Activated CD8-positive, alpha-beta T cell treated with anti-CD3 and anti-CD28 coated beads, Interleukin-2, amount 10 ng/mL, durations not matched to agents 7 days and 5 days (primary cell): ENCODE measurements at places on chromosomes 1 and 21.

DNA sequence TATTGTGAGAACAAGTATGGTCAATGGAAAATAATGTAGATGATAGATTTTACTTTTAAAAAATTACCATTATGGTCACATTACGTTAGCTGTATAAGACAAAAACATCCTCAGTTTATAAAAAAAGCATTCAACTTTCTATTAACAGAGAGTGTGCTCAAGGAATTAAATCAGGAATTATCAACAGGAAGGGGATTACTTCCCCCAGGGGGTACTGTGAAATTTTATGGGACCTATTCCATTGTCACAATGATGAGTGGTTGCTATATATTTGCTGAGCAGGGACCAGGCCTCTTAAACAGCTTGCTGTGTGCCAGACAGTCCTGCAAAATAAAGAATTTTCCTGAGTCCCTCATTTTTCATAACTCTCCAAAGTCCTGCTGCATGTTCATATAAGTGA, 21.2 kb downstream of the JAM2 start:
- no peaks in the 10 kb centered on the region for H3K36me3 ChIP-seq
- H3K27ac ChIP-seq, result no peak overlapping the region
- DNase-seq, result no peak
- no peak overlapping the region for H3K4me3 ChIP-seq
- H3K27me3 ChIP-seq, result peaks cover 2% of the 10 kb centered on the region
- H3K4me1 ChIP-seq, result no peaks in the 10 kb centered on the region

GRCh38 chr1:189775343-189775742, 702.3 kb downstream of the BRINP3 start:
- no peaks in the 10 kb centered on the region for H3K4me1 ChIP-seq
- no peak for DNase-seq
- H3K27ac ChIP-seq, result no peak overlapping the region
- H3K27me3 ChIP-seq, result no peaks in the 10 kb centered on the region
- no peak overlapping the region for H3K4me3 ChIP-seq

DNA sequence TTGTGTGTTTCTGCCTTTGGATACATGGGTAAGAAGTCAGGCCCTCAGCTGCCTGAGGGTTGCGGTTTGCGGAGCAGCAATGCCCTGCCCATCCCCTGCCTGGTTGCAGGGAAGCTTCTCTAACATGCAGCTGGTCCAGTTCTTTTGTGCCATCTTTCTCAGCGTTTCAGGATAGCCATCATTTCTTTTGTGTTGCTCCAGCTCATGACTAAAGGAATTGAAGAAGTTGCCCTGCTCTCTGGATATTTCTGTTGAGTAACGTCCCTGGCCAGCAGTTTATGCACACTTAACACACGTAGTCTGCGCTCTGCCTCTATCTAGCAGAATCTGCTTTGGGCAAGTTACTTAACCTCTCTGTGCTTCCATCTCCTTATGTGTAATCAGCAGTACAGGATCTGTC, 62.1 kb downstream of the DOP1B start:
- no peak for DNase-seq
- peak overlapping the region; percentile 20 for H3K27ac ChIP-seq

GRCh38 chr1:30638811-30639210, 84.6 kb downstream of the MATN1 start:
- no peaks in the 10 kb centered on the region for H3K36me3 ChIP-seq
- H3K4me1 ChIP-seq, result no peaks in the 10 kb centered on the region
- H3K27ac ChIP-seq, result no peak overlapping the region

DNA sequence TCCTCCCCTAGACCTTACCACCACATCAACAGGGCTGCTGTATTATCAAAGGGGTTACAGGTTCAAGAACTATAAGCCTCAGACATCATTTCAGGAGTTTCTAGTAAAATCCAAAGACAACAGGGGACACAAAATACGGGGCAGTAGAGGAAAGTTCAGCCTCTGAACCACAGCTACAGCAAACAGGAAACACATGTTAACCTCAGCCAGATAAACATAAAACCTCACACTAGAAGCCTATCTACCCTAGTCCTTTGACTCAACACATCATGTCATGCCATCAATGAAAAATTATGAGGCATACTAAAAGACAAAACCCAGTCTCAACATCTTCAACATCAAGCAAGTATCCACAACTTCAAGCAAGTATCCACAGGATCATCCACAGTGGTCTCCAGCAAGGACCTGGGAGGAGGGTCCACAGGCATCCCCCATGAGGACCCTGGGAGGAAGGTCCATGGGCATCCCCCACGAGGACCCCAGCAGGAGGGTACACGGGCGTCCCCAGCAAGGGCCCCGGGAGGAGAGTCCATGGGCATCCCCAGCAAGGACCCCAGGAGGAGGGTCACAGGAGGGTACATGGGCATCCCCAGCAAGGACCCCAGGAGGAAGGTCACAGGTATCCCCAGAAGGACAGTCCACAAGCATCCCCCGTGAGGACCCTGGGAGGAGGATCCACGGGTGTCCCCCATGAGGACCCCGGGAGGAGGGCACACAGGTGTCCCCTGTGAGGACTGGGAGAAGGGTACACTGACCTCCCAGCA, 440.0 kb downstream of the MATN1 start:
- H3K36me3 ChIP-seq, result no peaks in the 10 kb centered on the region
- H3K27me3 ChIP-seq, result peaks cover 20% of the 10 kb centered on the region
- no peak for DNase-seq
- H3K4me1 ChIP-seq, result peaks cover 14% of the 10 kb centered on the region
